ENCODE measurements at places on chromosomes 2 and 18.

- no peak for DNase-seq
Measured at GRCh38 chr2:110969696-110970095, 151.0 kb upstream of the BCL2L11 start.

DNA sequence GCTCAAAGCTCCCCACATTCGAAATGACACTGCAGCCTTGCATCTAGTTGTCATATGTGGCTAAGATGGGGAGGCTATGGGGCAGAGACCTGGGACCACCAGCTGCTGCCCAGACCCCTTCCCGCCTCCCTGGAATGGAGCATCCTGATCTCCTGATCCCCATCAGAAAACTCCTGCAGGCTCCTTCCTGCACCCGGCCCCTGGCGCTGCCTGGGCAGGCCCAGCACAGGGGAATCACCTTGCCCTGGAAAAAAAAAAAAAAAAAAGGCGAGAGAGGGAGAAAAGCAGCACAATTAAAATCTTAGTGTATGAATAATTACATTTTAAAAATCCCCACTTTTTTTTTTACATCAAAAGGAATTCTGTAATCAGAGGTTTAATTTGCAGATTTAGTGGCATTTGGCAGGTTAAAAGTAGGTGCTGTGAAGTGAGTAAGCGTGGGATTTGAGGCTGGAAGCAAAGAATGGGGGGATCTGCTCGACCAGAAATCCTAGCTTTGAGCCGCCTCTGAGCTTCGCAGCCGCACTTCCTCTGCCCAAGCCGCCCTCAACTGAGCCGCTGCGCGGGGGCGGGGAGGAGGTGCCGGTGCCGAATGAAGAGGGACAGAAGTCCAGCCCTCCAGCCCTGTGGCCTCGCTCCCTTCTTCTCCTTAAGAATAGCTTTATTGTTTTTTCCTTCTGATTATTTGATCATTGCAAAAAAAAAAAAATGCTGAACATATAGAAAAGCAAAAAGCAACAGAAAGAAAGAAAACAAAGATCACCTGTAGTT, 30.0 kb downstream of the THNSL2 start:
- no peak for DNase-seq

DNA sequence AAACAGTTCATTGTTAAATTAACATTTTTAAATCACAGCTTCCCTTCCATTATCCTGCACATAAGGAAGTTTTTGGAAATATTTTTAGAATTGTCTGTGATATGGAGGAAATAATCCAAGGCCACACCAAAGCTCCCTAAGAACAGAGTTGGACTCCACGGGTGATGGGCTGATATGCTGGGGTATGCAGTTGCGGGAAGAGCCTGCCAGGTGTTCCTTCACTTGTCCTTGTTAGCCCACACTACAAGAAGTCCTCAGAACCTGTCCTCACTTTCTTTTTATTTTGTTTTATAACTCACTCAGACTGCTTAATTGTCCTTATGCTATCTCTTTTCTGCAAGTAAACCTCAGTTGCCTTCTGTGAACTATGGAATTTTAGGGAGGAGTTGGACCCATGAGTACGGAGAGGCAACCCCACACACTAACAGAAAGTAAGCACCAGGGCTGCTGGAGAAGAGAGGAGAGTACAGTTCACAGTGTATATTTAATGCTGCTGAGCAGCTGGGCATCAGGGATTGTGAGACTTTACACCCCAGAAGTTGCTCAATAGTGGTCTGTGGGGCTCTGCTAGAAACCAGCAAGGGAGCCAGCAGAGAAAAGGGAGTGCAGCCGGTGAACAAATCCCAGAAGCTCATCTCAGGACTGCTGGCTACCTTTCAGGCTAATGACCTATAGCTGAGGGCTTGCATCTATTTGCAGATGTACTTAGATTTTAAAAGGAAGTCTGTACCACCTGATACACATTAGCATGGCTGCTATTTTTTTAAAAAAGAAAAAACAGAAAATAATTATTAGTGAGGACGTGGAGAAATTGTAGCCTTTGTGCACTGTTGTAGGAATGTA, 280.1 kb upstream of the STON1 start:
- no peak for DNase-seq

- no peak for DNase-seq
Measured at GRCh38 chr2:133956434-133956935, 297.4 kb upstream of the MGAT5 start.

DNA sequence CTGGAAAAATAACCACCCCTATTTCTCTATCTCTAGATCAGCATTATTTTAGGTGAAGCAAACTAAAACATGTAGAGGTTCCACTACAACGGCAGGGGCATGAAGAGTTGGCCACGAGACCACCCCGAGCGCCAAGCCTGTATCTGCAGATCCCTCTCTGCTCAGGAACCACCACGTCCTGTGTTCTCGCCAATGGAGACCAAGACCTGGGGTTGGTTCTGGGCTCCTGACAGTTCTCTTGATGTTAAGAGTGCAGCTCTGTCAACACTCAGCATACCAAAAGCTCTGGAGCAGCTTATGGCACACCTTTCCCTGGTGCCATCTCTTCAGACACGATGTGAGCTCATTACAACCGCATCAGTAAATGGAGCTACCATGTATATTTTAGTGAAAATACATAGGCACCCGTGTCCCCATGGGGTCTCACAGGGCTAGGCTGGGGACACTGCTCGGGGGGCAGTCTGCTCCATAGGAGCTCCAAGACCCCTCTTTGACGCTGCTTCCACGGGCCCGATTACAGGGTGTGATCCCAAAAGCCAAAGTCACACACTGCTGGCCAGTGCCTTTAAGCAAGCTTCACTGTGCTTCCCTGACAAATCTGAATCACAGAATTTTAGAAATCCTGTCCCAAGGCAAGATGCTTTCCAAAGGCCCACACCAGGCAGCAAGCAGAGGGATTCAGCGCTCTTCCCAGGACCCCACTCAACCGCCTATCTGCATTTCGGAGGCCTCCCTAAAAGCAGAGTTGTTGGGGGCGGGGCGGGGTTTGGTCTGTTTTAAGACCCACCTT, 72.2 kb downstream of the EMILIN2 start:
- DNase-seq = no peak

GRCh38 chr2:85308896-85309555, 18.8 kb downstream of the TGOLN2 start:
- no peak for DNase-seq

GRCh38 chr2:23793476-23793875, 133.4 kb downstream of the ATAD2B start:
- DNase-seq = no peak

GRCh38 chr2:128170776-128171175, 79.8 kb downstream of the UGGT1 start:
- no peak for DNase-seq

GRCh38 chr2:50320721-50321120, 711.2 kb downstream of the NRXN1 start:
- no peak for DNase-seq

GRCh38 chr2:92326-92725, 46.0 kb upstream of the FAM110C start:
- no peak for DNase-seq

DNA sequence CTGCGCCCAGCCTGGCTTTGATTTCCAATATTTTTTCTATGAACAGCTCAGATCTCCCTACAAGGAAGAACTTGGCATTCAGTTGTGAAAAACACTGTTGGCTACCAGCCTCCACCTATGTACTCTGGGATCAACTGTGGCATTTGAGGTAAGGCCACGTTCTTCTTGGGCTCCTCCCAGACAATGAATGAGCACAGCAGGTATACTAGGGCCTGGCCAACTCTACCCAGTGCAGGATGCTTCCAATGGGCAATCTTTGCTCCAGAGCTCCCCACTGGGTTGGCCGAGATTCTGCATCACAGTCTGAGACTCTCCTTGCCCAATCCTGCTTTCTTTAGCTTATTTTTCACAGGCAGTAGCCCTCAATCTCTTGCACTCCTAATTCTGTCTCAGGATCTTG, 75.9 kb downstream of the TMEM131 start:
- DNase-seq = no peak

- no peak for DNase-seq
Measured at GRCh38 chr2:66865161-66865560, 430.2 kb downstream of the MEIS1 start.

DNA sequence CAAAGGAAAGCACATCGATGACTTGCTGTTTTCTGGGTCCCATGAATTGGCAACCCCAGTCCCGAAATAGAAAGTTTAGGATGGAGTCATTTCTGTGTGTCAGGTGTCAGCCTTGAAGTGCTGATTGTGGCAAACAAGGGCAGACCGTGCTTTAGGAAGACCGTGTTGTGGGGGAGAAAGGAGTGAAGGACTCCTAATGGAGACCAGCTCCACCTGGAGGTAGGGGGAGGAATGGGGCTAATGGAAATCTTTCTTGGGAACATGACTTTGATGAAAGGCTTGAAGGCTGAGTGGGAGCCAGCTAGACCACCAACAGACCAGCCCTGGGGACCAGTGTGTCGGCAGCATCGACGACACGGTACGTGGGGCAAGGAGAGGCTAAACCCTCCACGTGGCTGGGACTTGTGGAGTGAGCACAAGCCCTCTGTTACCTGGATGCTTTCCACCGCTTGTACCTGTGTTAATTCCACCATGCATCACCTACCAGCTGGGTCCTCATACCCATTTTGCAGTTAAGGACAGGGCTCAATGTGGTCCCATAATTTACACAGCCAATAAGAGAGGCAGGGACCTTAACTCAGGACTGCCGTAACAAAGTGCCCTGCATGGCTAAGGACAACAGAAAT, 104.2 kb downstream of the SH3BP4 start:
- no peak for DNase-seq

- DNase-seq = peak; percentile 42
Measured at GRCh38 chr2:112996635-112997034, 8.6 kb upstream of the IL36A start.

GRCh38 chr2:28414583-28414982, 21.9 kb downstream of the FOSL2 start:
- no peak for DNase-seq
